ENCODE measurements at places on chromosomes 11 and 22.

DNA sequence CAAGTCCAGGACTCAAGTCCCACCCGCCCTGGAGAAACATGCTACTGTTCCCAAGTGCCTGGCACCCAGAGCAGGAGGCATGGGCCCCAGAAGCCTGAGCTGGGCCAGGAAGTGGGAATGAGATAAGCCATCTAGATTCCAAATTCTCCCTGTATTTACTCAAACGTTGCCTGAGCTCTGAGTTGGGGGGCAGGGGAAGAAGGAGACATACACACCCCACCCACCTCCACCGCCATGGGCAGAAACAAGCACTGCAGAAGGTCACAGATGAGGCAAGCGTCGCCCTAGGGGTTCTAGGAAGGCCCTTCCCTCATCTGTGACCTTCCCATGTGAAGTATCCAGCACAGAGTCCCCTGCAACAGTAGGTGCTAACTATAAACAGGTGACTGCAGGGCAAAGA lies 54.0 kb downstream of the PLEKHA7 start:
- no peak for DNase-seq

- peak; percentile 56 for DNase-seq
Measured at GRCh38 chr22:24805790-24806662, at the start of gene SGSM1. Gene SGSM1, plus strand, starts transcription at chr22:24806211. Its CDS starts 115 bp downstream, at chr22:24806326.

DNA sequence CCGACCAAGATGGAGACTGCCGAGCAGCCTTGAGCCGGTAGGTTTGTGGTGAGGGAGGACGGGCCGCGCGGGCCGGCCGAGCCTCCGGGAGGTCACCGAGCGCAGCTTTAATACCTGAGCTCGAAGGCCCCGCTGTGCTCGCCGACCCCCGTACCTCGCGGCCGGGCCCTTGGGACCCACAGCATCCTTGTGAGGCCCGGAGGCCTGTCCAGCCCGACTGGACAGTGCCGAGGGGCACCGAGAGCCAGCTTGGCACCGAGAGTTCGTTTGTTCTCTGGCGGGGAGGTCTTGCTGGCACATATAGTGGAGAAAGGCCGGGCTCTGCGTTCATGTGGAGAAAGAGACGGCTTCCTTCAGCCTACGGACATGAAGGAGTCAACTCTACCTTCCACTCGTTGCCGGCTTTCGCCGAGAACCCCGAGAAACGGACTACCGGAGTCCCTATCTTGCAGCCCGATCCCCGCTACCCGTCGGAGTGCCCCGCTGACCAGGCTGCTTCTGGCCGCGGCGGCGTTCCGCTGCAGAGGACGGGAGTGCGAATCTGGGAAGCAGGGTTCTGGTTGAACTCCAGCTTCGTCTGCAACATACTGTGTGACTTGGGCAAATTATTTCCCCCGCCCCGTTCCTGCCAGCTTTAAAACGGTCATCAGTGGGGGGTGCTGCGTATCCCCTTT lies 349 bp downstream of the TSSC4 start:
- DNase-seq: no peak

DNA sequence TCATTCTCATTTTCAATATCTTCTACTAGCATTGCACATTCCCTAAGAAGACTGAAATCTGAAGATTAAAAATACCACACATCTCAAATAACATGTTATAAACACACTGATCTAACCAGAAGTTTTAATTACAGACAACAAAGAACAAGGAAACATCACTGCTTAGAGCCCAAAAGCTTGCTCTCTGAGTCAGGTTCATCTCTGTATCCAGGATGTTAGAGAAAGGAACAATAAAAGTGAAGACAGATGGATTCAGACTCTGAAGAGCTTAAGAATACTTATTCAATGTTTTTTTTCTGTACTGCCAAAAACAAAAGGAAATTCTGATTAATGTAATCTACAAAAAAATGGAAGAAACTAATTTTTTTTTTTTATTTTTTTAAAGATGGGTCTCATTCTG lies 16.5 kb downstream of the RDX start:
- no peak for DNase-seq

DNA sequence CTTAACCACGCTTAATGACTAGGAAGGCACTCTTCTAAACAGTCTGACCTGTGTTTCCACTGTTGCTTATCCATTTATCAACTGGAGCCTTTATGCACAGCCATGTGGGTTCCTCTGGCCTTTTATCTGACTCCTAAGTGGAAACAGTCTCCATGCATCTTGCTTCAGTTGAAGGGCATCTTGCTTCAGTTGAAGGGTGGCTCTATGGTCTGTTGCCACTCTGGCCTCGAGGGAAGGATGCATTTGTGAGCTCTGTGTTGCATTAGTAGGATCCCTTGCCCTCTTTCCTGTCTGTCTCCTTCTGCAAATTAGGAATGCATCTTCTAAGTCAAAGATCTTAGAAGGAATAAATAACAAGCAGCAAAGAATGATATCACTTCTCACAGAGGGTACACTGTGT lies 25.8 kb upstream of the C11orf96 start:
- no peak for DNase-seq

DNA sequence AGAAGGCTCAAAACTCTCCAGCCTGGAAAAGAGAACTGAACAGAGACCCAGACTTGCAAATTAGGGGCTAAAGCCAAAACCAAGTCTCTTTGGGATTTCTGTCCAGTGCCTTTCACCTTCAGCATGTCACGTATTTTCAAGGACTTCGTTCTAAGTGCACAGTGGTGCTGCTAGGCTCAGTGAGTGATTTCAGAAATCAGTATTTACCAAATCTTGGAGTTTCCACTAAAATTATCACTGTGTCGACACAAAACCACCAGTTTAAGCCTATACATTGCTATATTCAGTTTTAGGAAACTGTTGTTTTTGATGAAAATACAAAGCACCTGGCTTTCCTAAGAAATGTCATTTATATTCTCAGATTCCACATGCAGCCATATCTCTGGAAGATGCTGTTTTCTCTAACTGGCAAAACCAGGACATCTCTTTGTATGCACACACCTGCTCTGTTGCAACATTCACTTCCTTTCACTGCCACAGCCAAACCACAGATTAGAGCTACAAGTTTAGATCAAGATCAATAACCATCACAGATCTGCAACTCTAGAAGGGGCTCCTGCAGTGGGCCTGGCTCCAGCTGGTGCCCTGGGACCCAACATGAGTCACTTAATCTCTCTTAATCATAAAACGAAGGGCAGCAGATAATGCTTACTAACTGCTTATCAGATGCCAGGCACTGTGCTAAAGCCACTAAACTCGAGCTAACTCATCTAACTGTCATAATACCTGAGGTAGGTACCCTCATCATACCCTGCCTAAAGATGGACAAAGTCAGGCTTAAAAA lies 22.3 kb downstream of the SMCO4 start:
- DNase-seq: no peak

GRCh38 chr11:124618863-124619262 lies 3.8 kb upstream of the TBRG1 start:
- no peak for DNase-seq

- DNase-seq: no peak
Measured at GRCh38 chr11:1051356-1052132, 15.0 kb upstream of the MUC6 start.

GRCh38 chr11:88420165-88420791 lies 82.7 kb upstream of the CTSC start:
- peak; percentile 22 for DNase-seq

Data from occipital lobe (tissue), 3 donors.